ENCODE measurements at places on chromosomes 13 and 19.

- DNase-seq = no peak
Measured at GRCh38 chr19:57812226-57812625, 2.5 kb downstream of the ZNF552 start.

DNA sequence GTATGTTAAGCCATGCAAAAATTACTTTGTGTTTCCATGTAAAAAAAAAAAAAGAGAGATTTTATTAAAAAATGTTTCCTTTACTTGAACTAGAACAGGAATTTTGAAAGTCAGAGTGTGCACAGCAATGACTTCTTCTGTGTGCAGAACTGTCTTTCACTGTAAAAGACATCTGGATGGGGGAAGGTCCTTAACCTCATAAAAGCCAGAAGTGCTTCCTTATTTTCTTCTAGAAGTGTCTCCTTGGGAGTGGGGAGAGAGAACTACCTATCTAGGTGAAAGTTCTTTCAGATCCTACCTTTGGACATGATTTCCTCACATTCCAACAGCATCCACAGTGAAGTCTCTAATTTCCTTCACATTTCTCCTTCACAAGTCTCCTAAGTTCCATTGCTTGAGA, 360.3 kb downstream of the FGF14 start:
- DNase-seq = no peak

DNA sequence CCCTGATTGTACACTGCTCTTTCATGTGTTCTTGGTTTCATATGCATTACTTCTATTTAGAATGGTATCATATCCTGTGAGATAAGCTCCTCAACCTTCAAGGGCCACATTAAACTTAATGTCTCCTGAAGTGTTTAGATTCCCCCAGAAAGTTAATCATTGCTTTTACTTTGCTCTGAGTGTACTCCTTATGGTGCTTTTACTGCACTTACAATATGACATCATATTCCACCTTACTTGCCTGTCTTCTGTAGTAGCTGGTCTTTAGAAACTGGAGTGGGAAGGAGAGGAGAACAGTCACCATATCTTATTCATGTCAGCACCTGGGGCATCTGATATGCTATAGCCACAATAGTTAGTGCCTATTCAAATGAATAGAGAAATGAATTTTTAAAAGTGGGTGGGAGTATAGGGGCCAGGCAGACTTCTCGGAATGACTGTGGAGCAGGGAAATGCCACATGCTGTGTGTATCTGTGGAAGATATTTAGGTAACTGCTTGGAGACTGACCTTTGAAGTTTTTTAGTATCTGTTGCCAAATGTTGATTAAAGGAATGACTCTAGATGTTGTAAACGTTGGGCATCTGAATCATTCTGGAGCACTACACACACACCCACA, 40.2 kb downstream of the SLAIN1 start:
- DNase-seq = no peak

DNA sequence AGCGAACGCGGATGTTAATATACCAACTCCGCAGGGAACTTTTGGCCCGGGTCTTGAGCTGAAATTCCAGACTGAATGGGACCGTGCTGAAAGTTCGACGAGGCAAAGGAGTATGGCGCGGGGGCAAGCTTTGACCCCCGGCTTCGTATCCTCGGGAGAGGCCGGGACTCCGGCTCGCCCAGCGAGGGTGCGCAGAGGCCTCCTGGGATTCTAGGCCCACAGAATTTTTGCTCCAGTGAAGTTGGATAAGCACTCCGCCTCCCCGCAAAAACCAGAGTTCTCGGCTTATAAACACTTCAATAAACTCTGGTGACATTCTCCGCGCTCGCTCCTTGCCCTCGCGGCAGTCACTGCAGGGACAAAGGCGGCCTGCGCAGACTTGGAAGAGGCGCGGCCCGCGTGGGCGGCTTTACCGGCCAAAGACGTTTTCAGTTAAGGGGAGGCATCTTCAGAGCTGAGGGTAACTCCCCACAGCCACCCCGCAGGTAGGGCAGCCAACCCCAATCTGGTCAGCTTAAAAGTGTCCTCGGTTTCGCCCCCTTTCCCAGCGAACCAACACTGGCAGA, 112.6 kb downstream of the KCNRG start:
- DNase-seq = no peak

DNA sequence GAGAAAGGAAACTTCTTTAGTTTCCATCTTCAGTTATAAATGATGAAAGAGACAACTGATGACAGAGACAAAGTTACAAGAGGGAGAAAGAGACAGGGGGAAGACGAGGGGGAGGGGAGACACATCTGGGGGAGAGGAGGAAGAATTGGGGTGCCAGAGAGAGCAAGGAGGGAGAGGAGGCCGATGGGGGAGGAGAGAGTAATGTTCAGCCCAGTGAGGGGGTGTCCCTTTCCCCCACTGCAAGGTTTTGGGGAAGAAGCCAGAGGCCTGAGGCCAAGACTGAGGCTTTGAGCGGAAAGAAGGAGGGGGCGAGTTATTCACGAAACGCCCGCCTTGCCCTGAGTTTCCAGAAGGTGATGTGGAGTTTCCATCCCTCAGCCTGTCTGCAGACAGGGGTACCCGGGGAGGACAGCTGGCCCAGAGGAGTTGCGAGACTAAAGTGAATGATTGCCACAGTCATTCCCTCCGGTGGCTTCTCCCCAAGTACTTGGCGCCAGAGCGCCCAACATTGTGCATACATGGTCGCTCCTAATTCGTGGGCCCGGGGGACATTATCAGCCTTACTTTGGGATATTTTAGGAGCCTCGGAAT, 558 bp upstream of the PPAN start:
- DNase-seq = peak; percentile 41

DNA sequence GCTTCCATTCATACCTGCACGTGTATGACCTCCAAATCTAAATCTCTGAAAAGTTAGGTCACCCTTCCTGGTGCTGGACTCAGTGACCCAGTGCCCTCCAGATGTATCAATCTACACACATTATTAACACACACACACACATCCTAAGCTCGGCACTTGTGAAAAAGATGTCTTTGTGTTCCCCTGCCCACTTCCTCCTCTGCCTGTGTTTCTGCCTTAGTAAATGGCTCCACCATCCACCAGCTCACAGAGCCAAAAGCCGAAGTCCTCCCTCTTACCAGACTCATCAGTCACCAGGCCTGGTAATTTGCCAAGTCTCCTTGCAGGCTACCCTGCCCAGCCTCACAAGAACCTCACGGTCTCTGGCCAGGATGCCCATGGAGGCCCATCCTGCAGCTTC, 131.5 kb downstream of the SHISA2 start:
- DNase-seq = no peak

DNA sequence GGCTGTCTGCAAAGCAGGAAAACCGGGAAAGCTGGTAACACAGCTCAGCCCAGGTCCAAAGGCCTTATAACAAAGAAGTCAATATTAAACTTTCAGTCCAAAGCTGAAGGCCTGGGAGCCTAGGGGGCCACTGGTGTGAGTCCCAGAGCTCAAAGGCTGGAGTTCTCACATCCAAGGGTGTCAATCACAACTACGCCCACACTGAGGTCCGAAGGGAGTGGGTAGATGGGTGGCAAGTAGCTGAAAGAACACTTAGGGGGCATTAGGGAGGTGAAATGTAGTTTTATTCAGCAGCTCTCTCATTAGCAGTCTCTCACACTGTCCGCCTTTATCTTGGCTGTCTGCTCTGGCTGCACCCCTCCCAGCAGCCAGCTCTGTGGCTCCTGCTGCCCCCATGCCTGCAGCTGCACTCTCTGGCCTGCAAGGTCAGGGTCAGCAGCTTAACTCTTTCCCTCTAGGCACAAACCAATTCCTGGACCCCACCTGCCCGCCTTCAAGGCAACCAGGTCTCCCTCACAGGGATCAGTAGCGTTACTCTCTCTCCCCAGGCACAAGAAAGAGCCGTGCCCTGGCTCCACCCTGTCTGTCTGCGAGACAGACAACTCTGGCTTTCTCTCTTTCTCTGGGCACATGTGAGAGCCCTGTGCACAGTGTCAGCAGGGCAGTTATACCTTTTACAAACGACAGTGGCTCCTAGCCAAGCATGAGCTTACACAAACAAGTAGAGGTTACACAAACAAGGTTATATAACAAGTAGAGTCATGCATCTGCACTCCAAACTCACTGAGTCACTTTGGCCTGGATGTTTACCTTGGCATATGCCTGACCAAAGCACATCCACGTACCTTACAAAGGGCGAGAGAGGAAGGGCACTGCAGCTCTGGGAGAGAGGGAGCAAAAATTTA, 249.4 kb upstream of the PCDH20 start:
- no peak for DNase-seq

- DNase-seq = no peak
Measured at GRCh38 chr19:47253467-47253881, 2.9 kb upstream of the CCDC9 start.

GRCh38 chr13:80989241-80989640, 648.3 kb upstream of the SPRY2 start:
- no peak for DNase-seq

DNA sequence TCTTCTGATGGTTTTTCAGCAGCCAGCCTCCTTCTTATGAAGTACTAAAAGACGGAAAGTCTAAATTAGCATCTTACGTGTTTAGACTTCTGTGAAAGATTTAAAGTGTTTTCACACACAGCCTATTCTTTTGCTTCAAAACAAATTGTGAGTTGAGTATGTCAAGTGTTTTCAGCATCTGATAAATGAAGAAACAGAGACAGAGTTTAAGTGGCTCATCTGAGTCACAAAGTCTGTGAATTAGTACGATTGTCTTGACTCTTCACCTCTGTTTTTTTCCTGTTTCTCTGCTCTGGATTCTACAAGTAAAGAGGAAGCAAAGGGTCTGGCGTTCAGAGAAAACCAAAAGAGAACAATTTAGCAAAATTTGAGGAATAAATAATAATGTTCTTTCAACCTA, 116.4 kb downstream of the FRY start:
- DNase-seq = no peak

DNA sequence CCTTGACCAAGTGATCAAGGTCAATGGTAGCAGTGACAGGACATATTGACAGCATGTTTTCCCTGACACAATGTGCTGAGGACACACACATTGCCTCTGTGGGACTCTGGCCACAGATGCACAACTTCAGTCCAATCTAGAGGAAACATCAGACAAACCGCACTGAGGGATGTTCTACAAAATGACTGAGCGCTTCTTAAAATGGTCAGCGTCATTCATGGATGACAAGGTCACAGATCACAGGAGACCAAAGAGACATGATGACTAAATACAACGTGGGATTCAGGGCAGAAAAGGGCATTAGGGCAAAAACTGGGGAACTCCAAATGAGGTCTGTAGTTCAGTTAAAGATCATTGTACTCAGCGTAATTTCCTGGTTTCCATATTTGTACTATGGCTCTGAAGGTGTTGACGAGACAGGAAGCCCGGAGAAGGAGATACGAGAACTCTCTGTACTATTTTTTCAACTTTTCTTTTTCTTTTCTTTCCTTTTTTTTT, 20.6 kb downstream of the PBX4 start:
- DNase-seq = peak; percentile 72

DNA sequence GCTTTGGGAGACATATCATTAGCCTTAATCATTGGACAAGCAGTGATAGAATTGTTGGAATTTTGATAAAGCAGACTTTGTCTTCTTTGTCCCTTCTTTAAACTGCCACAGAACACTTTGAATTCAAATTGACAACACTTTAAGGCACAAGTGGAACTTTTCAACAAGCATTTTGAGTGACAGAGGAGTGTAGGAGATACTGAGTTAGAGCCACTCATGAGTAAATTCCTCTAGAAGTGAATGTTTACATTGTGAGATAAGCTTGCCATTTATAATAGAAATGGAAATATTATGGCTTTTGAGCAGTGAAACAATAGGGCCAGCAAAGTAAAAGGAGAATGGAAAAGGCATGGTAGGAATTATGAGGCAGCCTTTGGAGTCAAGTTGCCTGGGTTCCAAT, 515.8 kb downstream of the SLITRK6 start:
- no peak for DNase-seq

GRCh38 chr13:21884299-21884909, 213.5 kb downstream of the FGF9 start:
- no peak for DNase-seq

GRCh38 chr19:11089254-11090013, at the start of gene LDLR:
Gene LDLR, plus strand, starts transcription at chr19:11089463. Its CDS starts 86 bp downstream, at chr19:11089549.
- peak; percentile 53 for DNase-seq
